ENCODE measurements at places on chromosomes 11 and 22.

DNA sequence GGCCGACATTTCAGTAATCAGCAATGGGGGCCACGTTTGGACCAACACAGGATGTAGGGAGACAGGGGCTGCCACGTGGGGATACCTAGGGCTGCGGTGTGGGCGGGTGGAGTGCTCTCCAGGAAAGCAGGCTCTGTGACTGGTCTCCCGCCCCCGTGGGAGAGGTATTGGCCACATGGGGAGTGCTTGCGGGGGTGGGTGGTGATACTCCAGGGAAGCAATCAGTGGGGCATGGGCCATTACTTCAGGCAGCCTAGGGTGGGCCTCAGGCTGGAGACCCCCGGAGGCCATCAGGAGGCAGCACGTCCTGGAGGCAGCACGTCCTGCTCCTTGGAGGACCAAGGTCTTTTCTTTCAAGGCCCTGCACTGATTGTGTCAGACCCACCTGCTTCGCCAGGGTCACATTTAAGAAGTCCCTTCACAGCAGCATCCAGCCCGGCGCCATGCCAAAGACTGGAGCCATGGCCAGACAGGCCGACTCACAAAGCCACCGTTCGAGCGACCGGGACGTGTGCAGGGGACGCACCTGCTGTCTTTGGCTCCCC is 3.0 kb upstream of the MUC2 start:
- DNase-seq, result no peak

GRCh38 chr11:111322534-111322933 is 24.2 kb downstream of the POU2AF3 start:
- no peak for DNase-seq

- DNase-seq, result peak; percentile 54
Observed at GRCh38 chr11:45180848-45181192, 34.4 kb downstream of the PRDM11 start.

DNA sequence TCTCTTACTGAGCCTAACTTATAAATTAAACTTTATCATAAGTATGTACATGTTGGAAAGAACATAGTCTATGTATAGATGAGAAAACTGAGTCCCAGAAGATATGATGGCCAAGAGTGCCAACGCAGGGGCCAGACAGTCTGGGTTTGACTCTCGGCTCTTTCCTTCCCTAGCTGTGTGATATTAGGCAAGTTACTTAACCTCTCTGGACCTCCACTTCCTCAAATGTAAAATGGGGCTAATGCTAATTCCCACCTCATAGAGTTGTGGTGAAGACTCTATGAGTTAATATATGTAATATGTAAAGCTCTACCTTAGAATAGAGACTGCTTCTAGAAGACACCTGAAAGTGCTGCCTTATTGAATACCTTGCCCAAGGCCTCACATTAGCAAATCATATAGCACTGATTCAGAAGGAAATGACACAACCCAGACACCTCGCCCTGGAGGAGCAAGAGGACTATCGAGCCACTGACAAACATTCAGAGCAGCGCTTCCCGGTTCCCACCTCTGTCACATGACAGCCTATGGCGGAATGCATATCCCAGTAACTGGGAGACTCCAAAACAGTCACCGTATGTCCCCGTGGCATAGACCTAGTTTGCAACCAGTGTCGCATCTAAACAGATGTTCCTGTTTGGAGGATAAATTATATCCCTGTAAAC is 11.3 kb upstream of the CCDC86 start:
- DNase-seq, result no peak

DNA sequence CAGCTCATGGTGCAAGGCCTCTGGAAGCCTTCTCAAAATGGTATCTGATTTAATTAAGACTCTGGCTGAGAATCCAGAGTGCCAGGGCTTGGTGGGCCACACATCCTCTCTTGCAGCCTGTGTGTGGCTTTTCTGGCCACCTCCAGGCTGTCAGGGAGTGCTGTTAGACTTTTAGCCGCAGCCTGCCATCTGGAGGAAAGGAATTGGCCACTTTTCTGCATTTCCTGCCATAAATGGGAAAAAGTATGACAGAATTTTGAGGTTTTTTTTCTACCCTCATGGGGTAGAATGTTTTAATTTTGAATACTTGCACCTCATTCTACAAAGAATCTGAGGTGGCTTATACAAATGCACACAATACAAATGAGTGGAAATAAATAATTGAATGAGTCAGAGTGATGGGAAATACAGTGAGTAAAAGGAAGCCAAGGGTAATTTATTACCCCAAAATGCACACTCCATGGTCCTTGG is 218.4 kb downstream of the ADAMTS15 start:
- DNase-seq, result no peak

DNA sequence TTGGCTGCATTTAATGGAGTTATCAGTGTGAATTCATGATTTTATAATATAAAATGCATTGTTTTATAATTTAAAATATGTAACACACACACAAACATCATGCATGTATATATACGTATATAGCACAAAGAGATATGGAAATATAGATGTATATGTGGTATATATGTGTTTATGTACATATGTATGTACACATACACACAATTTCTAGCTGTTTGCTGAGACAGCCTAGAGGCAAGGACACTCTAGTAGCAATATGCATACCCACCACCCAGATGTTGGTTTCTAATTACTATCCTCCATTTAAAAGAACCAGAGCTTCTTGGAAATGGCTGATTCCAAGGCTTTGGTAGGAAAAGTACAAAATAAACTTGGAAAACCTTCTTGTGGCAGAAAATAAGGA is 50.4 kb downstream of the RBFOX2 start:
- no peak for DNase-seq

DNA sequence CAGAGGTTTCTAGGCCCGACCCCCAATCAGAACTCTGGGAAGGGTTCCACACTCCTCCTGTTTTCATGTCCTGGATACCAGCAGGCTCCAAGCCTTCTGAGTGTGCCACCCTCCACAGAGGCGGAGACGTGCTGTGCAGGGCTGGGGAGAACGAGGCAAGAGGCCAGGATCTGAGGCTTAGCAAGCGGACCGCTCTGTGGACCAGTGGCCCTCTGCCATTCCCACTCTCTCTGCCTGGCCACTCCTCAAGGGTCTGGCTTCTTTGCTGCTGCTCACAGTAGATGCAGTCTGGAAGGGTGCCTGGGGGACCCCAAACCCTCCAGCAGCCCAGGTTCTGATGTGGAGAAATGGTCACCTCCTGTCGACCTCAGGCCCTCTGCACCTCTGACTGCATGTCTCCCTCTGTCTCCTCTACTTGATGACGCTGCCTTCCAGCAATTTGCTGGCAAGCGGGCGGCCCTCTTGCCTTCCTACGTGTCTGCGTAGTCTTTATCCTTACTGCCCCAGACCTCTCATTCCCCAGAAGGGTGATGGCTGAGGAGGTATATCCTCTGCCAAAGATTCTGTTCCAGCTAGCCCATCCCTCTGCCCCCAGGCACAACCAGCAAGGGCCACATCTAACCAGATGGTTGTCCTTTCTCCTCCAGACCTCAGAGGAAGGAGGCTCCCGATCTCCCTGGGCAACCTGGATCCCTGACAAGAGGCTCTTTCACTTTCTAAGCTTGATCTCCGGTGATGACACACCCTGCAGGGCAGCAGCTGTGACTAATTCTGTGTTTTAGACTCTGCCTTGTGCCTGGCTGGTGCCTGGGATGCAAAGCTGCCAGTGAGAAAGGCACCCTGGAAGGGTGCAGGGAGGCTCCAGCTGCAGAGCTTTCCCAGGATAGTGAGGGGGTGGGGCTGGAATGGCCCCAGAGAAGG is 87.3 kb downstream of the NAT10 start:
- DNase-seq, result peak; percentile 93

DNA sequence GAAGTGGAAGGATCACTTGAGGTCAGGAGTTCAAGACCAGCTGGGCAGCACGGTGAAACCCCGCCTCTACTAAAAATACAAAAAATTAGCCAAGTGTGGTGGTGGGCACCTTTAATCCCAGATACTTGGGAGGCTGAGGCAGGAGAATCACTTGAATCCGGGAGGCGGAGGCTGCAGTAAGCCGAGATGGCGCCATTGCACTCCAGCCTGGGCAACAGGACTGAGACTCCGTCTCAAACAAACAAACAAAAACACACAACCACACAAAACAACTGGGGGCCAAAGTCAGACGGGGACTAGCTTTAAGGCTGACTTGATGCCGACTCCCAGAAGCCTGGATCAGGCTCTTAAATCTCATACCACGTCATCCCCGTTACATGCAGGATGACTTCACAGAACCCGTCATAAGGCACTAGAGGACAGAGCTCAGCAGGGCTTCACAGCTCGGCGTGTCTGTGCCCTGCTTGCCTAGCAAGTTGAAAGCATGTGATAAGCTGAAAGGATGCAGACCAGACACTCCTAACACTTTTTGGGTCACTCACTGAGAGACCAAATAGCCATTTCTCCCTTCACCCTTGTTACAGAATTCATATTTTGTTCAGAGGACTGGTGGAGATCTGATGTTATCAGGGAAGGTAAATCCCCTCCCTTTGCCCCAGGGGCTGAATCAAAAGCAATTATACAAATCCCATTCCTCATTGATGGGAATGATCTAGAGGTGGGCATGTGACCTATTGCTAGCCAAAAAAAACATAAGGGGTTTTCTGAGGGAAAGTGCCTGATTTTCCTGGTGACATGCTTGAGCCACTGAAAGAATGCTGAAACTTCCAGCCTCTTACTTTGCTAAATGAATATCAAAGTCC is 65.4 kb downstream of the GAB2 start:
- peak; percentile 15 for DNase-seq

GRCh38 chr11:128200467-128200866 is 386.9 kb downstream of the ETS1 start:
- no peak for DNase-seq

DNA sequence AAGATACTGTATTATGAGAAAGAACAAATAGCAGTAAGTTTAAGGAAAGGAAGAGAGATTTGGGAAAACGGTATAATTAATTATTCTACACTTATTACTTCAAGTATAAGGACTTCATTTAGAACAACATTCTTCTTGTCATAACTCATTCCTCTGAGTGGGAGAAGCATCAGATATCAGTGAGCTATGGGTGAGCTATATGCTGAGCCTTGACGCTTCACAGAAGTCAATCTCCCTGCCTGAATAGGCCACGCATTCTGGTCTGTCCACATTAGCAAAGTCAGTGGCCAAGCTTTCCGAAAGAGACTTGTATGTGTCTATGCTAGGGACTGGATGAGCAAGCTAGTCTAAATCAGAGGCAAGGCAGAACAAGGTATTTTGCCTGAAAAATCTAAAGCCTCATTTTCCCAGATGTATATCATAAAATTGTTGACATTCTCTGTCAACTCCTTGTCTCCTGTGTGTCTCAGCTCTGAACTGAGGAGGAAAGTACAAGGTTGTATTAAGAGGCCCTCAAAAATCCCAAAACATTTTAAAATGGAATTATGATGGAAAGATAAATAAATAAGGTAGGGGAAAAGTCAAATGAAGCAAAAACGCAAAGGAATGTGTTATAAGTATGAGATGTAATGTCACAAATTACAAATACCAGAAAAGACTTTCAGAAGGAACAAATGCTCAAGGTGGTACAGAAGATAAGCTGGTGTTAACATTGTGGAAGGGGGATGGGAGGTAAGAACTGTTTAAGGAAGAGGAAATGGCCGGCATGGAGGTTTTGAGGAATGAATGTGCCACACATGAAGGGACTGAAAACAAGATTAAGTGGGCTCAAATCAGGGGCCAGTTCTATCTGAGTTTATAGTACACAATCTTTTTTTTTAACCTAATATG is 1.4 kb downstream of the OR52N2 start:
- no peak for DNase-seq

DNA sequence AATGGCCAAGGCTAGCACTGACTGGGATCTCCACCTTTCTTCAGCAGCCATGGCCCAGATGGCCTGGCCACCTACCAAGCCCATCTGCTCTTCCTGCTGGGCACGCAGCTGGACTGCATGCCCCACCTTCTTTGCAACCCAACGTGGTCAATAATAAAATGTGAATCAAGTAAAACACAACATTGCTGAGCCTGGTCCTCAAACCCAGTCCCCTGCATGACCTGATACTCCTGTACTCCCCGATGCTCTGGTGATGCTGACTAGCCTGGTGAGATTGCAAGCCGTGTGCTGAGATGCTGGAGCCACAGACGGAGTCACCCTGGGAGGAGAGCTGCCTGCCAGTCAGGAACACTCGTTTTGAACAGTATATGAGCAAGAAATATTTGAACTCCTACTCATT is 34.0 kb downstream of the PARVG start:
- no peak for DNase-seq

- no peak for DNase-seq
Observed at GRCh38 chr11:75731095-75731494, 13.5 kb downstream of the MOGAT2 start.

DNA sequence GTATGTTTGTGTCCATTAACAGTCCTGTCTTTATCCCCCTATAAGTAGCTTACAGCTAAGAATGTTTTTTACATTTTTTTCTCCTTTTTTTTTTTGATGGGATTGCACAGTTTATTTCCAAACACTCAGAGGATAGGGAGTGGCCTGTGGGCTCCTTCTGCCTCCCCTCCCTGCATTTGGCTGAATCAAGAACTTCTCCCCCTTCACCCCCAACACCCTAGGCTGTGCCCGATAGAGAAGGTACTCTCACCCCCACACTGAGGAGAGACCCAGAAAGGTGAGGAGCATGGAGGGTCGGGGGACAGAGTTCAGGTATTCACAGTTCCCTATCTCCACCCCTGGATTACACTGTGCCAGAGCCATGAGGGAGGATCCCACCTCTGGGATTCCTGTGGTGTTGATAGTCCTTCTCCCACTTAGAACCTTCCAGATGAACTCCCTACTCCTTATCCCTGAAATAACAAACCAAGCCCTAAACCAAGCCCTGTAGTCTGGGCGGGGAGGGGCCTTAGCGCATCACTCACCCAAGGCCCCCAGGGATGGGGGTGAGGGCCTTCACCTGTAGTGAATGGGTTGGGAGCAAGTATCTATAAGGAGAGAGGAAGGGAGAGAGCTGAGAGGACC is 97.1 kb downstream of the ADAMTS15 start:
- DNase-seq, result no peak

DNA sequence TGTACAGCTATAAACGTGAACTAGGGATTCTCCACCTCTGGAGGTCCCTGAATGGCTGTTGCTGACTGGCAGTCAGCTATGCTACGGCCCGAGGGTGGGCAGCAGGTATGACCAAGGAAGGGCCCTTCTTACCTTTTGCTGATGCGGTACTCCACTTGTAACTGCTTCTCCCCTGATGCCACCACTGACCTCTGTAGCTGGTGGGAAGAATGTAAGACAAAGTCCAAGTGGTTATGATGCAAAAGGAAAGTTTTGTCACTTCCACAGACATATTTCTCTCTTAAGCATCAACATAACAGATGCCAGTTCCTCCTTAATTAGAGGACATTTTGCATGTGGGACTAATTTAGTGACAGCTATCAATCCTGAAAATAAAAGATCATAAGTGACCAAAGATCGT is 32.2 kb downstream of the P4HA3 start:
- DNase-seq, result peak; percentile 57

GRCh38 chr11:20712912-20713311 is 43.5 kb downstream of the NELL1 start:
- DNase-seq, result no peak

- peak; percentile 39 for DNase-seq
Observed at GRCh38 chr11:10023212-10023611, 270.8 kb downstream of the SBF2 start.

GRCh38 chr11:76772100-76772782 is 10.9 kb upstream of the TSKU start:
- peak; percentile 26 for DNase-seq

Data from iris pigment epithelial cell (primary cell).